ENCODE measurements at places on chromosomes 12 and 14. TPM values are rescaled to one million over a fixed set of nuclear protein-coding genes. Genes with fewer than 3 reads are reported as not detected.

The IQSEC3 gene
- total RNA-seq, result 0.04 TPM

The RIPK3 gene
- 0.66 TPM for total RNA-seq

The ETFBKMT gene
- 6.9 TPM for total RNA-seq

The PELI2 gene
- total RNA-seq, result 2.7 TPM

The ANG gene
- 4.9 TPM for total RNA-seq

The ANAPC7 gene
- 57.1 TPM for total RNA-seq

Data from gastrocnemius medialis (tissue), 4 donors.